ENCODE measurements at places on chromosomes 13 and 19. TPM values are rescaled to one million over a fixed set of nuclear protein-coding genes. Genes with fewer than 3 reads are reported as not detected.
A peak's percentile ranks its signal among the peaks of the same experiment; 100 is the strongest.

DNA sequence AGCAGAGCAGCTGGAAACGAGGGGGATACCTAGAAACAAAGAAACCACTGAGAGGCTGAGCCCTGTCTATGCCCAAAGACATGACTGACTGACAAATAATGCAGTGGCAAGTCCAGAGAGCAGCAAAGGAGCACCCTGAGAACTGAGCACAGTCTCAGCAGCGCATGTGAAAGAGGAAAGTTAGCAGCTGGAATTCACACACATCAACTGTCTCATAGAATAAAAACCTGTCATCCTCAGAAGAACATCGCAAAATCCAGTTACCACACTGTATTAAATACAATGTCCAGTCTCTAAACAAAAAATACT, 24.1 kb upstream of the DLEU7 start:
- no peaks in the 10 kb centered on the region for H3K36me3 ChIP-seq
- no peak overlapping the region for H3K4me3 ChIP-seq
- no peak overlapping the region for H3K27ac ChIP-seq

The NEK5 gene
- total RNA-seq, result 0.73 TPM

DNA sequence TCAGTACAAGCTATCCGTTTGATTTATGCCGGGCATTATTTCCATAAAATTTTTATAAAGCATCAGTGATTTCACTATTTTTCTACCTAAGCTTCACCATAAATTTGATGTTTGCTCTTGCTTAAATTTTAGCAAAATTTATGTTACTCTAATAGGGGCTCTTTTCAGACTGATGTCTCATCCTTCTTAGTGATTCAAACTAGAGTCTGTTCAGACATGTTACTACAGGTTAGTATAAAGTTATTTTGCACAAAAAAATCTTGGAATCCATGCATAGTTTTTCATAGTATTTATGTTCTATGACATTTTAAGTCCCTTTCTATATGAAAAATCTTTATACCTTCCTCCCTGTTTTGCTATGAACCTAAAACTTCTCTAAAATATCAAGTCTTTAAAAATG, 1151.9 kb downstream of the SLITRK5 start:
- H3K4me1 ChIP-seq, result no peaks in the 10 kb centered on the region
- no peaks in the 10 kb centered on the region for H3K27me3 ChIP-seq
- no peak overlapping the region for H3K4me3 ChIP-seq

DNA sequence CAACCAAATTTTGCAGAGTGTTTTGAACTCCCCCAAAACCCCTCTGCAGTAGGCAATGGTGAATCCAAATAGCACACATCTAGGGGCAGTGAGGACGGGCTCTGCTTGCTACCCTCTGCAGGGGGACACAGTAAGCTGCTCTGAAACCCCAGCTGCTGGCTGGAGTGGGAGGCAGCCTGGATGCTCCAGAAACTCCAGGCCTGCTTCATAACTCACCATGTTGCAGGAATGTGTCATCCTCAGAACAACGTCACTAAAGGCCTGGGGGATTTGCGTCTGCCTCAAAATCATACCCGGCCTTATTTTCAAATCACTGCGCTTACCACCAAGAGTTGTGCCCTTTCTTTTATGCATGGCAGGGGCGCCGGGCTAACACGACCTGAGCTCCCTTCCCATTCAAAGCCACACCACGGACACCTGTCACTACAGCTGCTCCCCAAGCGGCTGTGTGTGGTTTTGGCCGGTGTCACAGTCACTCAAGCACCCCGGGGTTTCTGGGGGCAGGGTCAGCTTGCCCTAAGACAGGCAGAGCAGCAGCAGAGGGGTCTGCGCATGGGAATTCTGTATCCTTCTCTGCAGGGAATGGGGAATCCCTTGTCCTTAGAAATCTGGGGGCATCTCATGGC, 93.9 kb downstream of the TSHZ3 start:
- H3K4me3 ChIP-seq, result no peak overlapping the region
- peaks cover 46% of the 10 kb centered on the region for H3K4me1 ChIP-seq
- H3K27me3 ChIP-seq, result no peaks in the 10 kb centered on the region

DNA sequence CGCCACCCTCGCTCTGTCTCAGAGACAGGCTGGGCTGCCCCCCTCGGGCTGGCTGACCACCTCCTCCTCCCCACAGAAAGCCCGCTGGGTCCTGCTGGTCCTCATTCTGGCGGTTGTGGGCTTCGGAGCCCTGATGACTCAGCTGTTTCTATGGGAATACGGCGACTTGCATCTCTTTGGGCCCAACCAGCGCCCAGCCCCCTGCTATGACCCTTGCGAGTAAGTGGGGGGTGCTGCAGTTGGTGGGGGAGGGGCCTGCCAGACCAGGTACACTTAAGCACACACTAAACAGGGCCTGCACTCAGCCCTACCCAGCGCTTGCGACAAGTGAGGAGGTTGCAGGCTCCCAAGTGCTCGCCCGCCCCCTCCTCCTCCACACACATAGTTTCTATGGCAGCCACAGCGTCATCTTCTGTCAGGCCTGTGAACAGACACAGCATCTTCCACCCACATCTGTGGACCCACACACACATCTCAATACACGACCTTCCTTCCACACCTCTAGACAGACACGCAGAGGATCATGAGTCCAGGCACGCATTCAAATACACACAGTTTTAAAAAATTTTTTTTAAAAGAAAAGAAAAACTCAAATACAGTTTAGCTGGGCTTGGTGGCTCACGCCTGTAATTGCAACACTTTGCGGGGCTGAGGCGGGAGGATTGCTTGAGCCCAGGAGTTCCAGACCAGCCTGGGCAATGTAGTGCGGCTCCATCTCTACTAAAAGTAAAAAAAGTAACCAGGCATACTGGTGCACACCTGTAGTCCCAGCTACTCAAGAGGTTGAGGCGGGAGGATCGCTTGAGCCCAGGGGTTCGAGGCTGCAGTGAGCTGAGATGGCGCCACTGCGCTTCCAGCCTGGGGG, 18.4 kb downstream of the PLD3 start:
- peaks cover 7% of the 10 kb centered on the region for H3K36me3 ChIP-seq
- peak; percentile 64 for DNase-seq
- peak overlapping the region; percentile 92 for H3K27ac ChIP-seq

DNA sequence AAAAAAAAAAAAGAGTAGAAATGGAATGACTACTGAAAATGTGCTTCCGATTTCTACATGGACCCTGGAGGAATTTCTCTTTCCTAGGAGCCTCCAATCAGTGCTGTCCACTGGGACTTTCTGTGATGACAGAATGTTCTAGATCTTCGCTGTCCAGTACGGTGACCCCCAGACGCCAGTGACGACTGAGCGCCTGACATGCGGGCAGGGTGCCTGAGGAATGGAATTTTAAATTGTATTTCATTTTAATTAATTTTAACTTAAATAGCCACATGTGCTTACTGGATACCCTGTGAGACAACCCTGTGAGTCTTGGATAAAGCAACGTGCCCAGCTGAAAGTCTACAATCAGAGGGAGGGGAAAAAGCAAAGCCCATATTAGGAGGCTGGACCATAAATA, 4.1 kb upstream of the TLE6 start:
- peaks cover 19% of the 10 kb centered on the region for H3K4me1 ChIP-seq
- peaks cover 31% of the 10 kb centered on the region for H3K27me3 ChIP-seq
- no peak for DNase-seq
- no peaks in the 10 kb centered on the region for H3K36me3 ChIP-seq

DNA sequence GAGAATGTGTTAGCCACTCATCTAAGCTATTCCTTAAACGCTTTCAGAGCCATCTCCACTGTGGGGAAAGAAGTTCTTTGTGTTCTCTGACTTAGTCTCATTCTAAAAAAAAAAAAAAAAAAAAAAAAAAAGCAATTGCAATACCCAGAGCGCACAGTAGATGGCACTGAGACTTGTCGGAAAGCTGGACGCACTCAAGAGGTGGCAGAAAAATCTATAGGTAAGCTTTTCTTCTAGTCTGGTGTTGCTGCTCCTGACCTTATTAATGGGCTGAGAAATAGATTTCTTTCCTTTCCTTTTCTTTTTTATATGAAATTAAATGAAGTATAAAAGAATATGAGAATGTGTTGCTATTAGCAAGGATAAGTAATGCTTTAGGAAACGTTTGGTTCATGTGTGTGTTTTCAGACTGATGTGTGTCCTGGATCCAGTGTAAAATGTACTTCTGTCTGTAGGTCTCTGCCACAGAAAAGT, 4.7 kb upstream of the GJB2 start:
- peaks cover 54% of the 10 kb centered on the region for H3K27me3 ChIP-seq
- no peak for DNase-seq
- peaks cover 3% of the 10 kb centered on the region for H3K36me3 ChIP-seq

GRCh38 chr19:51127755-51128154, 3.0 kb downstream of the SIGLEC9 start:
- H3K27me3 ChIP-seq, result peaks cover 6% of the 10 kb centered on the region
- no peak for DNase-seq
- no peaks in the 10 kb centered on the region for H3K36me3 ChIP-seq

The AKAP8 gene
- total RNA-seq, result 51.3 TPM

The CLDN10 gene
- 29.6 TPM for total RNA-seq

DNA sequence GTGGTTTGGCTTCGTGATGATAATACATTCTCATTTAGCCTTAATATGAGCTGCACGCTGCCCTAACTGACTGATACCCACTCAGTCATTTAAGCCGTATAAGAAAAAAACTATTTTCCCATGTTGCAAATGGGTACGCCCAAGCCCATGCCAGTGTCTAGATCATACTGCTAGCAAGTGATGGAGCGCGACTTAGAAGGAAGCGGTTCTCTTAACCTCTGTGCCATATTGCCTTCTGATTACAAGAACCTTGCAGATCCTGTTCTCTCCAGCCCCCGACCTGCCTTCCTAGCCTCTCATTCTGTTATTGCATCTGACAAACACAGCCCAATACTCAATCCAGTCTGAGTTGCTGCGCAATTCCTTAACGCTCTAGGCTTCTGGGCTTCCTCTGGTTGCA, 603 bp downstream of the GPALPP1 start:
- H3K36me3 ChIP-seq, result peaks cover 17% of the 10 kb centered on the region
- H3K27ac ChIP-seq, result peak overlapping the region; percentile 85
- H3K4me1 ChIP-seq, result peaks cover 17% of the 10 kb centered on the region
- H3K4me3 ChIP-seq, result peak overlapping the region; percentile 97
- no peak for DNase-seq
- H3K27me3 ChIP-seq, result no peaks in the 10 kb centered on the region

DNA sequence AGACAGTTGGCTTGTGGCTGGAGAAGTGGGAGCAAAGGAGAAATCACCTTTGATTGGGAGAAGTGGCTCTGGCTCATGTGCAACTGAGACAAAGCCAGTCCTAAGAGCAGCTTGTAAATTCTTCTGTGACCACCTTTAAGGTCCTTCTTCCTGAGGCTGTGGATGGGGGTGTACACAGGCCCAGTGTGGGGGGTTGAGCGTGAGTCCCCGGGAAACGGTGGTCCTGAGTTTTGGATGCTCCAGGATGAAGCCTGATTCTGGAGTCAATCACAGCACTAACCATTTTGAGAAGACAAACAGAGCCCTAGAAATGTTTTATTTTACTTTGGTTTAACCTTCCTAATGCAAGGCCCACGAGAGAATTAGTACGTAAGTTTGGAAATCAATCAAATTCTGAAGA, 3.9 kb upstream of the CEBPA start:
- H3K36me3 ChIP-seq, result no peaks in the 10 kb centered on the region
- H3K27ac ChIP-seq, result no peak overlapping the region
- H3K4me3 ChIP-seq, result no peak overlapping the region
- H3K27me3 ChIP-seq, result peaks cover 18% of the 10 kb centered on the region
- DNase-seq, result no peak
- peaks cover 32% of the 10 kb centered on the region for H3K4me1 ChIP-seq

DNA sequence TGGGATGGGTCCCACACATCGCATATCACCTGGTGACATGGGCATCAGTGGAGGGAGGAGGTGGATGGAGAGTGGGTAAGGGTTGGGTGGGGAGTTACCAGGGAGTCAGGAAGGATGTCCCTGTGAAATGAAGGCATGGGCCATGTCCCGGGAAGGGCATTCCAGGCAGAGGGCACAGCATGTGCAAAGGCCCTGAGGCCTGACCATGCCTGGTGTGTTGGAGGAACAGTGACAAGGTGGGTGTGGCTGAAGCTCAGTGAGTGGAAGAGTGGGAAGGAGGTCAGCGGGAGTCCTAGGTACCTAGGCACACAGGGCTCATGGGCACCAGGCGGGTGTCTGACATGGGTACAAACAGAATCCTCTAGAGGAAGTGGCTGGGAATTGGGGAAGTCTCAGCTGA, 11.0 kb upstream of the COLGALT1 start:
- H3K4me3 ChIP-seq, result no peak overlapping the region
- no peak for DNase-seq
- no peaks in the 10 kb centered on the region for H3K4me1 ChIP-seq
- no peak overlapping the region for H3K27ac ChIP-seq
- peaks cover 26% of the 10 kb centered on the region for H3K27me3 ChIP-seq
- no peaks in the 10 kb centered on the region for H3K36me3 ChIP-seq

DNA sequence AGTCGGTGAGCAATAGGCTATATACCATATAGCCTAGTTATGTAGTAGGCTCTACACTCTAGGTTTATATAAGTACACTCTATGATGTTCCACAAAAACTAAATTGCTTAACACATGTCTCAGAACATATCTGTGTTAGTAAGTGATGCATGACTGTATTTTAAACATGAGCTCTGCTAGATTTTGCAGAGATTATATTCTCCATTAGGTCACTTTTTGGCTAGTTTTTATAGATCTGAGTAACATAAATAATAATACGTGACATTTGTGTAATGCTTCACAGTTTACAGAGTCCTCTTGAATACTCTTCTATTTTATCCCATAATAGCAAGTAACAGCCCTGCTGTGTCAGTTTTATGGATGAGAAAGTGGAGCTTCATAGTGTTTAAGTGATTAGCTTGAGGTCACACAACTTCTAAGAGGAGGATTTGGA, 47.8 kb downstream of the NDFIP2 start:
- H3K27ac ChIP-seq, result no peak overlapping the region
- H3K4me1 ChIP-seq, result peaks cover 11% of the 10 kb centered on the region
- DNase-seq, result no peak
- no peak overlapping the region for H3K4me3 ChIP-seq
- H3K36me3 ChIP-seq, result no peaks in the 10 kb centered on the region

The LHB gene
- not detected for total RNA-seq

The ERICH4 gene
- total RNA-seq, result not detected

- no peak for DNase-seq
- no peak overlapping the region for H3K27ac ChIP-seq
- no peak overlapping the region for H3K4me3 ChIP-seq
- peaks cover 6% of the 10 kb centered on the region for H3K4me1 ChIP-seq
Observed at GRCh38 chr19:33499248-33499647, 22.3 kb downstream of the PEPD start.

The ASF1B gene
- 37.1 TPM for total RNA-seq

GRCh38 chr19:21082011-21082975, at the start of gene ZNF714:
ZNF714 (plus strand) TSS chr19:21082203; CDS start chr19:21098269, 16,066 bp downstream.
- H3K27ac ChIP-seq, result peak within 1 kb of the TSS; percentile 99
- no peaks in the 10 kb centered on the region for H3K27me3 ChIP-seq
- H3K36me3 ChIP-seq, result peaks cover 30% of the 10 kb centered on the region
- DNase-seq, result peak; percentile 92
- peaks cover 35% of the 10 kb centered on the region for H3K4me1 ChIP-seq

The TNFSF9 gene
- 2.9 TPM for total RNA-seq

Data from WTC11 (cell line).